Esophagus squamous epithelium (tissue), 5 donors: ENCODE measurements at places on chromosomes 5 and 9.

DNA sequence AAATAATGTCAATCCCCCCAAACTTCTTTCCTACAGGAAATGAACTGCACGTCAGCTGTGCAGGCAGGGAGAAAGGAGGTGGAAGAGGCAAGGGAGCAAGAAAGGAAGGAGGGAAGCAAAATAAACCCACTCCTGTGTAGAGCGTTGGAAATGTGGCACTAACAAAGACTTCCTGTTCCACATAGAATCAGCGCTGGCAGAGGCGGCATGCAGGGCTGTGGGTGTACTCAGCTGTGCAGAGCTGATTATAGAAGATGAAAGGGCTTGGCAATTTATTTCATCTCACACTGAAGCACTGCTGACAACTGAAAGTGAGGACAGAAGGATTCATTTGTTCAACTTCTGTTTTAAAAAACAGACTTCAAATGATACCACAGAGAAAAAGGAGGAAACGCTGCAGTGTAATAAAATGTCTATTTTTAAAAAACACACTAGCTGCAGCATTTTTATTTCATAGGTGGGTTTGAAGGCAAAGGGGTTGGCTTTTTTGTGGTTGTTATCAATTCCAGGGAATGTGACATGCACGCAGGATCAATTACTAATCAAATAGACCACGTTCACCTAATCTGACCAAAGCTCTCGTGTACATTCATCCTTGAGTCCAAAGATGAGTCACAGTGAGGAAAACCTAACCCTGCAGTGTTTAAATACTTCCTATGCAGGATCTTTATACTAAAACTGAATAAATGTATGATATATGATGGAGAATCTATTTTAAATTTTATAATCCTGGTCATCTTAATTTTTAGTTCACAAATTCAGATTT, 583.5 kb downstream of the ZNF608 start:
- no peak for DNase-seq

- no peak for DNase-seq
Measured at GRCh38 chr9:127333221-127334064, 63.5 kb upstream of the SLC2A8 start.

DNA sequence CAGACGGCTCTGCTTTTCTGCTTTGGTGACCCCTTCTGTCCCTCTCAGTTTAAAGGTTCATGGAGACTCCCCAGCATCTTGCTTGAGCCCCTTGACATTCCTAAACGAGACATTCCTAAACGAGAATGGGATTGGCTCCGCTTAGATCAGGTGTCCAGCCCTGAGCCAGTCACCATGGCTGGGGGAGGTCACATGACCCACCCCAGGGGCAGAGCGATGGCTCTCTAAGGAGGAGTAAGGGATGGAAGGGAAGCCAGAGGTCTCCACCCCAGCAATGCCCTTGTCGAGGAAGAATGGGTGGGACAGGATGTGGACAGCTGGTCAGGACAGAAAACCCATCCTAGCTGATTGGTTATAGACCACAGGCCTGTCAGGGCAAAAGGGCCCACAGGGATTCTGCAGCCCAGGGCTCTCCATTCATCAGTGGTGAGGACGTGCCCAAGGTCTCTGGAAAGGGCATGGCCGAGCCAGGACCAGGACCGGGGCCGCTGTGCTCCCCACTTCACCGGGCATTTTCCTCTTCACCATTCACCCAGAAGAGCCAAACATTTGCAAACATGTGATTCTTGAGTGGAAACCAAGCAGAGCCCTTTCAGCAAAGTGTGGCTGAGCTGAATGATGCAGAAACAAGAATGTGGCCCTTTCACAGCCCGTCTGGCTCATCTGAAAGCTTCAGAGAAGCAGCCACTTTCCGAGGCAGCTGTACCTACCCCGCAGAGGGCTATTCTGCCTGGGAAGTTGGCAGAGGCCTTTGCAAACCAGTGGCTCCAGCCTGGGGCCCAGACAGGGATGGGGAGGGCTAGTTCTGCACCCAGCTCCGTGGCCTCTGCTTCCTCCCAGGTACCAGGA, 19.8 kb upstream of the AIF1L start:
- no peak for DNase-seq

GRCh38 chr5:56429110-56429561, 196.0 kb upstream of the ANKRD55 start:
- no peak for DNase-seq

DNA sequence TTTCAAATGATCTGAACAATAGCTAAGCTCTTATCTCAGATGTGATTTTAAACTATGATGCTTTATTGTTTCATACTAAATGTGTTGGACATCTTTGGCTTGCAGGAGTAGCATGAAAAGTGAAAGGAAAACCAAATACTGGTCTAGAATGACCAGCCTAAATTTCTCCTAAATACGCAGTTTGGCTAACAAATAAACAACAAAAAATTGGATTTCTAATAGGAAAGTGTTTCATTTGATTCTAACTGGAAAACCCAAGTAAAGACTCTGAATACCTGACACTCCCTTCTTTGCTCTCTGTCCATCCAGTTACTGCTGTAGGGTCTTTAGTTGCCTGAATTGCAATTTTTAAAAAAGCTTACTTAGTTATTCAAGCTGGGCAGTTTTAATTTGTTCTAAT, 111.7 kb upstream of the ACOT12 start:
- DNase-seq: no peak

GRCh38 chr9:121881920-121882500, 211.1 kb downstream of the TTLL11 start:
- DNase-seq: no peak

- no peak for DNase-seq
Measured at GRCh38 chr5:6198531-6198930, 179.8 kb downstream of the MED10 start.

DNA sequence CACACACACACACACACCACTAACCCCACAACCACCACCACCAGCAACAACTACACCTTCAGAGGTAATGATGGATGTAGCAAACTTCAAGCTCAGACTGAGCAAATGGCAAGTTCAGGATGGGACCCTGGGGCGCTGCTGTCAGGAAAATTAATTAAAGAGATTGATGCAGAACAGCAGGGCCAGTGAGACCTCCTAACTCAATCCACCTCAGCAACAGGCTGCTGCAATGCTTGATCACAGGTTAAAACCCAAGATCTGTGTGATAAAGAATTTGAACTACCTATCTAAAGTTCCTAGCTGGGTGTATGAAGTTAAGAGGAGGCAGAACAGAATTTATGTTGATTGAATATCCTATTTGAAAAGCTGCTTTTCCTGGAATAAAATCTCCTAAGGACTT, 140.3 kb upstream of the FER start:
- no peak for DNase-seq

GRCh38 chr9:128141604-128142003, 7.6 kb upstream of the LCN2 start:
- DNase-seq: no peak

DNA sequence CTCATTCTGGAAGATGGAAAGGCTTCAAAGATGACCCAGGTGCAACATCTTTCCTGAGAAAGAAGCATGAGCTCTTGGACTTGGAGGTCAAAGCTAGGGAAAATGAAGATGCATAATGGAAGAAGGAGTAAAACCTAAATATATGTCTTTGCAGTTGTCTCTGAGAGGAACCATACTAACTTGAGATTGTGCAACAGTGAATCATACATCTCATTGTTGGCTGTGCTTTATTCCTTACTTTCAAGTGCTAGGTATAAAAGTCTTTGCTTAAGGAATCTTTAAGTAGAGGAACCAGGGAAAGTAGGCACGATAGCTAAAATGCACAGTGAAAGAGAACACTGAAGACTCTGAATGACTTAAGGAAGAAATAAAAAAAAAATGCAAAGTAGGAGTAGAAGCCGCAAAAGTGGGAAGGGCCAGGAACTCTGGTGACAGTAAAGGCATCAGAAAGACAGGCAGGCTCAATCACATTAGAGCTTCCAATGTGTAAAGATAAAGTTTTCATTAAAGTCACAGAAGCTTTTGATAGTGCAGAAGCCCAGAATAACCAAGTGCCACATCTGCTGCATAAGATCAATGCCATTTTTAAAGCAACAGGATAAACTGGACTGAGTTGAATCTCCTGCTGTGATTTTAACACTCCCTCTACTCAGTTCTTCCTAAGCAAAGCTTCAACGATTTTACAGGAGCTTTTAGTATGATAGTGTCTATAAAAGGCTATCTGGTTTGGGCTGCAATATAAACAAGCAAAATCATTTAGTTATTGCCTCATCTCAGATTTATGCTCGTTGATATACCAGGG, 432.3 kb upstream of the EDIL3 start:
- DNase-seq: no peak

- DNase-seq: no peak
Measured at GRCh38 chr9:2181792-2182191, 166.6 kb downstream of the SMARCA2 start.
